ENCODE measurements at places on chromosomes 3 and 15. TPM values are rescaled to one million over a fixed set of nuclear protein-coding genes. Genes with fewer than 3 reads are reported as not detected.

ZNF80 gene
- not detected for total RNA-seq

SLC24A5 gene
- not detected for total RNA-seq

THAP10 gene
- 6.0 TPM for total RNA-seq

ITGB5 gene
- 128 TPM for total RNA-seq

DNAJA4 gene
- total RNA-seq, result 48.9 TPM

SEMA3G gene
- total RNA-seq, result 18.8 TPM

SLC9C1 gene
- 0.67 TPM for total RNA-seq

ABHD17C gene
- total RNA-seq, result 74.6 TPM

A4GNT gene
- not detected for total RNA-seq

IL17RC gene
- total RNA-seq, result 123 TPM

GOLGA6L4 gene
- total RNA-seq, result 2.0 TPM

SUSD5 gene
- total RNA-seq, result 0.18 TPM

ABHD14A gene
- 3.9 TPM for total RNA-seq

ZNF774 gene
- 9.1 TPM for total RNA-seq

CCR1 gene
- 6.6 TPM for total RNA-seq

SHC4 gene
- total RNA-seq, result not detected

KLF15 gene
- 10.9 TPM for total RNA-seq

TLR9 gene
- total RNA-seq, result 1.7 TPM

ANKUB1 gene
- not detected for total RNA-seq

TMEM207 gene
- total RNA-seq, result not detected

CTDSPL gene
- total RNA-seq, result 37.1 TPM

NR1I2 gene
- total RNA-seq, result 572 TPM

FHIT gene
- 16.5 TPM for total RNA-seq

SEMA6D gene
- total RNA-seq, result 115 TPM

ITPR1 gene
- total RNA-seq, result 20.6 TPM
